ENCODE measurements at places on chromosomes 11 and 22.

DNA sequence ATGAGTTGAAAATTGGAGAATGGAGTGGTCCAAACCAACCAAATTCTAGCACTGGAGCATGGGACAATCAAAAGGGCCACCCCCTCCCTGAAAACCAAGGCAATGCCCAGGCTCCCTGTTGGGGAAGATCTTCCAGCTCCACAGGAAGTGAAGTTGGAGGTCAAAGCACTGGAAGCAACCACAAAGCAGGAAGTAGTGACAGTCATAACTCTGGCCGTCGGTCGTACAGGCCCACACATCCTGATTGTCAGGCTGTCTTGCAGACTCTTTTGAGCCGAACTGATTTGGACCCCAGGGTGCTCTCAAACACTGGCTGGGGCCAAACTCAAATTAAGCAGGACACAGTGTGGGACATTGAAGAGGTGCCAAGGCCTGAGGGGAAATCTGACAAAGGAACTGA is 80.5 kb upstream of the ADSL start:
- DNase-seq: no peak

DNA sequence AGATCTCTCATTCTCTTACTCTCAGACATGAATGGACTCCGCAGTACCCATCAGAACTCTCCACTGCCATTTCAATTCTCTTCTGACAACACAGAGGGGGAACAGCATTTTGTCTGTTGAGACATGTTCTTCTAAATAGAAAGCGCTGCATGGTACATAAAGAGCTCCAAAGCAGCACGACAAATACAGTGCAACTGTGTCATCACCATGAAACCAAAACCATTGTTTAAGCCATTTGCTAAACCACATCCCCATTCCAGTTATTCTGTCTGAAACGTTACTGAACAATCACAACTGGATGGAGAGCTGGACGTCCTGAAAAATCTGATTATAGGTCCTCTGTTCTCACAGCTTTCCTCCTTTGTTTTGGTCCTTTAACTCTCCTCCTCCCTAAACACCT is 17.9 kb upstream of the TENM4 start:
- DNase-seq: peak; percentile 2

- DNase-seq: no peak
These were observed 785.4 kb upstream of the API5 start for GRCh38 chr11:42526426-42526825.

DNA sequence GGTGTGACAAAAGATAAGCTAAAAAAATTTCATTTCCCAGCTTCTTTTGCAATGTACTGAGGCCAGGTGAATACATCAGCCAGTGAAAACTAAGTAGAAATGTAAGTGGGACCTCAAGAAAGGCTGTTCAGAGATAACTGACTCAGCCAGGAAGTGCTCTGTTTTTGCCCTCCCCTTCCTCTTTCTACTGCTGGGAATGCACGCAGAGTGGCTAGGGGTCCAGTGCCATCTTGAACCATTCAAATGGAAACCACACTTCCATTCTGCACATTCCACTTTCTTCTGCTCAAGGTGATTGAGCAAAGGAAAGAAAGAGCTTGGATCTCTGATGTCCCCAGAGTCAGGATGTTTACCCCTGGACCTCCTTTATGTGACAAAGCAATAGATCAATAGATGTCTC is 27.8 kb upstream of the LMO2 start:
- DNase-seq: no peak

- DNase-seq: no peak
These were observed 111.6 kb upstream of the CD82 start for GRCh38 chr11:44453871-44454270.

DNA sequence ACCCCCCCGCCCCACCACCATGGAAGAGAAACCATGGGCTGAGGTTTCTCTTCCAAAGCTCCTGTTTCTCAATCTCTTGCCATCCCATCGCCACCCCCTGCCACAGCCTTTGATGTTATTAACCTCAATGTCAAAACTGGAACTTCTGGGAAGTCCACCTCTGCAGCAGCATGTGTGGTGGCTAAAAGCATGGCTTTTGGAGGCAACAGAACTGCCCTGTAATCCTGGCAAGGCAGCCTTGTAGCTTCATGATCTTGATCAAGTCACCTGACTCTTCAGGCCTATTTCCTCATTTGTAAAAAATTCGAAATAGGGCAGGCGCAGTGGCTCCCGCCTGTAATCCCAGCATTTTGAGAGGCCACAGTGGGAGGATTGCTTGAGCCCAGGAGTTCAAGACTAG is 3.5 kb upstream of the COX8A start:
- no peak for DNase-seq

- no peak for DNase-seq
These were observed 150.3 kb downstream of the LRRC4C start for GRCh38 chr11:41309111-41309522.

GRCh38 chr11:47564933-47565339 is 463 bp upstream of the PTPMT1 start:
- no peak for DNase-seq

GRCh38 chr11:2768471-2769408 is 68.9 kb upstream of the KCNQ1OT1 start:
- no peak for DNase-seq

DNA sequence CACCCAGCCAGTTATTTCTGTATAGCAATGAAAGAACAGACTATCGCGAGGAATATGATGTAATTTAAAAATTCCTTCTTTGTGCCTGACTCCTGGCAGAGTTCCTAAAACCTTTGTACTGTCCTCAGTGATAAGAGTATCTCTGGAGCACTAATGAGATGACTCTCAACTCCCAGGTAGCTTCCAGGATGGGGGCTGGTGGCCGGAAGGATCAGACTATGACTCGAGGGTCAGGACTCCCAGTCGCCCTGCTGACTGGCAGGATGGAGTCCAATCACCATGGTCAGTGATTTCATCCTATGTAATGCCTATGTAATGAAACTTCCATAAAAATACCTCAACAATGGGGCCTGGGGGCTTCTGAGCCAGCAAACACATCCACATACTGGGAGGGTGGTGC is 135.1 kb downstream of the SHANK2 start:
- no peak for DNase-seq

DNA sequence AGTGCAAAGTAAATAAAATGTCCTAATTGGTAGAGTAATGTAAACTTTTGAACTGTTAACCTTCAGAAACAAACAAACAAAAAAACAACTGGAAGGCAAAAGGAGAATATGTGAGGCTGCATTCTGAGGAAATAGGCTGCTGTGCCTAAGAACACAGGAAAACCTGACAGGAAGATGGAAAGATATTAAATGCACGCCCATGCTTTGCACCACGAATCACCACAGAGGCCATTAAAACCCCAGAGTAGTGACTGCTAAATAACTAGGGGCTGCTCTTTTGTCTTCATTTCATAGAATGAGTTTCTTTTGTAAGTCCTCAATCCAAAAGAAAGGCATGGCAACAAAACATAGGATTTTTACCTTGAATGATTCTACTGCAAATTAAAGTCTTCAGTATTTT is 436.0 kb downstream of the RAB38 start:
- DNase-seq: no peak

DNA sequence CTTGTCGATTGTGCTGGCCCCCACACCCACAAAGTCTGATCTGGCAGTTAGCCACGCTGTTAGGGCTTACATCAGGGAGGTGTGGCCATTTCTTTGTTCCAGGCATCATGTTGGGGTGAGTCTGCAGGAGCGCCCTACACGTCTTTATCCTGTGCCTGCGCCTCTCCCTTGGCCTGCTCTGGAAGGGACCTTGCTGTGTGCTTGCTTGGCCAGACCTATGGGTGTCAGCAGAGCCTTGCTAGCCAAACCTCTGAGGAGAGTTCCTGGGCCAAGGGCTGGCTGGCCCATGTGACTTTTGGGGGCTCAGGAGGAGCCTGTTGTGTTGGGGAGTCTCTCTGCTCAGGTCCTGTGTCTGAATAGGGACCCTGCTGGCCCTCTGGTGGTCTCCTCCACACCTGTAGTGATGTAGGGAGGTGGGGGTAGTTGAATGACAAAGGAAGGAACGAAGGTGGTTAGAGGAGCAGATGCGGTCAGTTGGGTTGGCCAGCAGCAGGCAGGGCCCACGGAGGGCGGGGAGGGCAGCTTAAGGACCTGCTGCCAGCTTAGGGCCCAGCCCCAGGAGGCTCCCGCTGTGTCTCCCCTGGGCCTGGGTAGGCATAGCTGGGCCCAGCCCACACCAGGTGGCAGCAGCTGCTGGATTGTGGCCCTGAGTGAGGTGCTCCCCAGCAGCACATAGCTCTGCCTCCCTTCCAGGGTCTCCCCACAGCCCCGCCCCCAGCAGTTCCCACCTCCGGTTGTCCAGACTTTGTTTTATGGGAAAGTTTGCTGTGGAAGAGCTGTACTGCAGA is 7.9 kb downstream of the PPIL2 start:
- no peak for DNase-seq

DNA sequence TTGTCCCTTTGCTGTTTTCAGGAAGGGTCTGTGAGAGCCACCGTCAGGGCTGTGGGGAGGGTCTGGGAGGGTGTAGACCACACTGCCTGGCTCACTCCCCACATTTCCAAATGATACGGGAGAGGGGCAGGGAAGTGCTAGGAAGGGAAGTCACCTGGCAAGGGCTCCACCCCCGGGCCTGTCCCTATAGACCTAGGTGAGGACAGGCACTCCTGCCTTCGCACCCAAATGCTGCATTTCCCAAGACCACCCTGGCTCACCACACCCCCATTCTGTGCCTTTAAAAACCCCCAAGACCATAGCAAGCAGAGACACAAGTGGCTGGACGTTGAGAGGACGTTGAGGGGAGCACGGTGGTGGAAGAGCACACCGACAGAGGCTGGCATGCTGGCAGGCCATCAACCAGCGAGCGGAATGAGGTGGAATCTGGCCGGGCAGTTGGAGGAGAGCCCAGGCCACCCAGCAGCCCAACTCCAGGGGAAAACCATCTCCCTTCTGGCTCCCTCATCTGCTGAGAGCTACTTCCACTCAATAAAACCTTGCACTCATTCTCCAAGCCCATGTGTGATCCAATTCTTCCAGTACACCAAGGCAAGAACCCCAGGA is 45.7 kb downstream of the GNB1L start:
- no peak for DNase-seq

DNA sequence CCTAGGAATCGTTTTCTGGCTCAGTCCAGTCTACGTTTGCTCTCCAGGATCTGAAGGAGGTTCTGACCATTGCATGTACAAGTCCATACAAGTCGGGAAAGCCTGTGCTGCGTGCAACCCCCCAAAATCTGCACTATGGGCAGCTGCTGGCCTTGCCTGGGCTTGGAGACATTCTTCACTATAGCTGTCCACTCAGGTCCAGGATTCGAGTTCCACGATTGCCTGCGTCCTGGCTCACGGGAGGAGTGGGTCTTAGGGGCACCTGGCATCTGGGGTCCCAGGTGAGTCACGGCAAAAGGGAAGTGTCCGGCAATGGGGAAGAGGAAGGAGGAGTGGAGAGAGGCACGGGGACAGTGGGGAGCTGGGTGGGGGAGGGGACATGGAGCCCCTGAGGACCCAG is 563.0 kb downstream of the BRD1 start:
- no peak for DNase-seq

GRCh38 chr11:116825854-116826750 is 3.0 kb upstream of the APOA4 start:
- no peak for DNase-seq

DNA sequence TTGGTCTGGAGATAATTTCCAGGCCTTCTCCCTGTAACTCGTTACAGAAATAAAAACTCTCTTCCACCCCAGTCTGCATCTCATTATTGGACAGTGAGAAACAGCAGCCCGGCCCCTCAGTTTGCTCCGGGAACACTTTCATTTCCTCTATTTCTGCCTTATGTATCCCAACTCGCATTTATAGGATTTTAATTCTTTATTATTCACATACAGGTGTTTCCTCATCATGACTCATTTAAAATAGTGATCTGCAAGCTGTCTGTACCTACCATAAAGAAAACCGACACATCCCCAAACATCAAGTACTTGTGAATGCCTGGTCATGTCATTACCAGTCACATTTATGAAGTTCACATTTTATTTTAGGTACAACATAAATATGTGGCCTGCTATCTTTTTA is 42.8 kb downstream of the PIWIL3 start:
- no peak for DNase-seq

DNA sequence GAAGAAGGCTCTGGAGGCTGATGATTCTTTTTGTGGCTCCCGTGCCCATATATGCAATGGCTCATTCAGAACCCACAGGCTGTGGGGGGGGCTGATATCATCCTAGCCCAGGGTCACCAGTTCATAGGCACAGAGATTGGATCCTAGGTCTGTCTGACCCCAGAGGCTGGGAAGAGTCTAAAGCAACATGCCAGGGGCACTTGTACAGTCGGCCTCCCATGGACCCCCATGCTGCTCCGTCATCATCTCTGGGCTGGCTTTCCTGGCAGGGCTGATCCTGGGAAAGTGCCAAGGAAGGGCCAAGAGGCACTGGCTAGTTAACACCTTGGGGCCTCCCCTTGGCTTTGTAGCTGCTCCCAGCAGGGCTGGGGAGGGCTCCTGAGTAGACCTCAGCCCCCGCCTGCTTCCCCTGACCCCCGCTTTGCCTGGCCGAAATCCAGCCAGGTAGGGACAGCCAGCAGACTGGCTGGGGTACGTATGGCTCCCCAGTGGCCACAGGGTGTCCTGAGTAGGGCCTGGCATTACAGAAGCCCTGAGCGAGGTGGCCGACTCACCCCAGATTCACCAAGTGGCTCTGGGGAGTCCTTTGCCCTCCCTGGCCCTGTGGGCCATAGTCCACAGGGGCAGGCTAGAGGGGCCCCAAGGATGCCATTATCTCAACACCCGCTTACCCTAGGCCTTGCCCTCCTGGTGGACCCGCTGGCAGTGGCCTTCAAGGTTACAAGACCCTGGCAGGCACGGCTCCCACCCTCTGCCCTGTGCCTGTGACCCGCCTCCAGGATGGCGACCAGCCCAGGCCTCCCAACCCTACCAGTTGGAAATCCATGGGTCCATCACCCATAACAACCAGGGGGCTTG is 22.5 kb downstream of the FADS3 start:
- no peak for DNase-seq

GRCh38 chr11:74546752-74547151 is 45.6 kb upstream of the POLD3 start:
- DNase-seq: no peak

DNA sequence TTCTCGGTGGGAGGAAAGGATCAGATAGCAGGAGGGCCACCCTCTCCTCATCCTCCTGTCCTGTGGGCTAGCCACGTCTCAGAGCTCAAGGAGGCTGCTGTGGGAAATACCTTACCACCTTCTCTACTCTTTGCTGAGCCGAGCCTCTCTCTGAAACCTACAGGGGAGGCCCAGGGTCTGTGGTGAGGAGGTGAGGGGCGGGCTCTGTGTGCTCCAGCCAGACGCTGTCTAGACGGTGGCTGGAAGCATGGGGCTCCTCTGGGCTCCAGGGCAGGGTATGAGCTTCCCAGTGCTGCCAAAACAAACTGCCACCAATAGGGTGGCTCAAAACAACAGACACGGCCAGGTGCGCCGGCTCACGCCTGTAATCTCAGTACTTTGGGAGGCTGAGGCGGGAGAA is 5.5 kb upstream of the TMPRSS6 start:
- DNase-seq: no peak

- no peak for DNase-seq
These were observed 250.0 kb downstream of the MIAT start for GRCh38 chr22:26907366-26907765.

DNA sequence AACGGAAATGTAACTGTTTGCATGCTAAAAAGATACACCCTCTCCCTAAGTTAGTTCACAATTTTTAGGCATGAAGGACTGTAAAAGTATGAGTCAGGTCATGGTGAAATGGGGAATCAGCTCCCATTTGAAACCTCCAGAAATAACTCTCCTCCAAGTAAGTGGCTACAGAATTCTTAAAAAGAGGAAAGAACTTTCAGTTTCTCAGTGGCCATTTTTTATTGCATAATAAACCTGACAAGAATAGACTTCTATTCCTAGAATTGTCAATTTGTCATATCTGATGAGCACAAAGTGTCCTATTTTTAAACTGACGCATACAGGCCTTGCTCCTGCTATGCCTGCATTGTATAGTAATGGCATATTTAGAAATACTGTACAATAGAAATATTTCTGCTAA is 612.2 kb downstream of the CNTN5 start:
- DNase-seq: no peak

All from midbrain (tissue), 1 donor.